Activated T-helper 1 cell treated with anti-CD3 and anti-CD28 coated beads, Interleukin-2, amount 50 U/mL, for 16 hours (primary cell): ENCODE measurements at places on chromosomes 12 and 14.
A peak's percentile ranks its signal among the peaks of the same experiment; 100 is the strongest.

DNA sequence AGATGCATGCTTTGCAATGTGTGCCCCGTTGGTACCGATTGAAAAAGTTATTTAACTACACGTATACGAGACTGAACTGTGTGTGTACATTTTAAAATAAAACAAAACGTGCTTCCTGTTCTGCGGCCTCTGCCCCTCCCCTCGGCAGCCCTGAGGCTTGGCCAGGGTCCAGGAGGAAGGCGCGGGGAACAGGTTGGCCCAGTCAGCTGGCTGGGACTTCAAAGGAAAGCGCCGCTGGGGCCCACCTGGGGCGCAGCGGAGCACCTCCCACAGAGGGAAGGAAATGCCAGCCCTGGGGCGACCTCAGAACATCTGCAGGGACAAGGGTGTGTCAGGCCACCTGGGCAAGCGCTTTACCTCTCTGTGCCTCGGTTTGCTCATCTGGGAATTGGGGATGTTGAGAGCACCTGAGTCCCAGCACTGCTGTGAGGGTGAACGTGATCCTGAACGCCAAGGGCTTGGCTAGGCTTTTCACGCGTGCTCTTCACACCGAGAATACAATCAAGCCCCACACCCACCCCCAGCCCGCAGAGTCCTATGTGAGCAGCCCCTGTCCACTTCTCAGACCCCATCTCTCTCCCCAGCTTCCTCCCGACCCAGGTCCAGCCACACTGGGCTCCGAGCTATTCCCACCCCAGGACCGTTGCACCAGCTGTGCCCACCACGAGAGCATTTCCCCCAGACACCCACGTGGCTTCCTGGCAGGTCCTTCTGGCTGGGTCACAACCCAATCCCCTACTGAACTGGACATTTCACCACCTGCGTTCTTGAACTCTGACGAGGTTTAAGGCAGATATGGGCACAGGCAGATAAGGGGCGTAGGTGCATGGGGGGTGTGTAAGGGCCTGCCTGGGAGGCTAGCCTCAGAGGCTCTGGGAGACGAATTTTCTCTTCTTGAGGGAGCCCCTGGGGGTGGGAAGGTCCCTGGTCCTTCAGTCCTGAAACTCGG, 41.9 kb upstream of the NCOR2 start:
- DNase-seq: peak; percentile 82

DNA sequence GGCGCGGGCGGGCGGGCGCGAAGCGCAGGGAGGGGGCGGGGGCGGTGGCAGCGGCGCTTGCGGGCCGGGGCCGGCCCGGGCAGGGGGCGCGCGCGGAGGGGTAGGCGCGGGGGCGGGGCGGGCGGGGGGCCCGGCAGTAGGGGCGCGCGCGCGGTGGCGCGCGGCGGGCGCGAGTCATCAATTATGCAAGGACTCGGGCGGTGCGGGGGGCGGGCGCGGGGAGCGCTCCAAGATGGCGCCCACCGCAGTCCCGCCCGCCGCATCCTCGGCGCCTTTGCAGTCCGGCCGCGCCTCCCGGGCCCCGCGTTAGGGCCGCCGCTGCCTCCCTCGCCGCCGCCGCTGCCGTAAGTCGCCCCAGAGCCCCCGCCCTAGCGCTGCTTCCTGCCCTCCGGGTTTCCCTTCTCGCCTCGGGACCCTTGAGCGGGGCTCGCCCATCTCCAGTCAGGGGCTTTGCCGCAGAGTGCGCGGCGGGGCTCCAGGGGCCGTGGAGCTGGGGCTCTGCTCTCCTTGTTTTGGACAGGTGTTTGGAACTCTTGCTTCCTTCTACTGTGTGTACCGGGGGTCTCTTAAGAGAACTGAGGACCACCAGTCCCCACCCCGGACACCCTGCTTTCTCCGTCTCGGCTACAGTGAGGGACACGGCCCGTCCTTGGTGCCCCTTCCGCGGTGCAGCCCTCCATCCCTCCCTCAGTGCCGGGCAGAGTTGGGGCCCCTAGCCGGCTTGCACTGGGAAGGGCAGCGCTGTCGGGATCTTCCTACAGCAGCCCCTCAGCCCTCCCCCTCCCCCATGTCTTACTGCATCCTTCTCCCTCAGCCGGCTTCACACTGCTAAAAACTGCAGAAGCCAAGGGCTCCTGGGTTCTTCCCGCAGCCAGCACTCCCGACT, at the start of gene SCN8A:
Gene SCN8A, plus strand, starts transcription at position 218 of the 886 bp plus-strand sequence. CDS start 71,585 bp downstream, outside the sequence.
- peak; percentile 5 for DNase-seq

DNA sequence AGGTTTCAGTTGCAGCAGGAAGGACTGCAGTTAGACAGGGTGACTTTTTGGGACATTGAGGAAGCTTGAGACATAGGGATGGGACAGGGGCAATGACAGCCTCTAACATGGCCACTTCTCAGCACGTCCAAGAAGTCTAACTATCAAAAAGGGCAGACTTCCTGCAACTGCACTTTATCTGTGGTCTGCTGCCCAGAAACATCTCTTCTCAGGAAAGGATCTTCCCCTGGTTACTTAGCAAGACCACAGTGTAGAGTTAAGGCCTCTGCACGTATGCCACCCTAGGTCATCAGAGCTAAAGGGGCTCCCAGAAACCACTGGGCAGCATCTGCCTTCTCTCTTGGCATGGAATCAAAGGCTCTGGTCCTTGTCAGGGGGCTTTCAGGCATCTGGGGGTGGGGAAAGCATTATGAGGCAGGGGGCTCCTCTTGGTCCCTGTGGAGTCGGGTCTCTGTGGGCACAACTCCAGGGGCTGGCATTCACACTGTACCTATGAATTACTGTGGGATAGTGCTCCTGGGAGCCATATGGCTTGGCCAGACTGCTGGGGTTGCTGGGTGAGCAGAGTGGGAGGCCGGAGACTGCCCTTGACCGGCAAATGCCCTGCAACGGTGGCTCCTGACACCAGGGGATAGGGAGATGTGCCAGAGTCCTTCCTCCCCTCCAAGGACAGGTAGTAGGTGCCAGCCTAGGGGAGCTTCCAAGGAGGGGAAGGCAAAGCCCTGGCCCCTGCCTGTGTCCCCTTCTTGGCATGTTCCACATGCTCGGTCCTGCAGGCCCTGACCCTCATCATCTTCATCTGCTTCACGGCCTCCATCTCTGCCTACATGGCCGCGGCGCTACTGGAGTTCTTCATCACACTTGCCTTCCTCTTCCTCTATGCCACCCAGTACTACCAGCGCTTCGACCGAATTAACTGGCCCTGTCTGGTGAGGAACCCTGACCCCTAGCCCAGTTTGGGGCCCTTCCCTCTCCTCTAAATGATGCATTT, 1.0 kb downstream of the CMTM5 start:
- no peak for DNase-seq

GRCh38 chr14:49173765-49174373, 412.3 kb downstream of the RPS29 start:
- no peak for DNase-seq

DNA sequence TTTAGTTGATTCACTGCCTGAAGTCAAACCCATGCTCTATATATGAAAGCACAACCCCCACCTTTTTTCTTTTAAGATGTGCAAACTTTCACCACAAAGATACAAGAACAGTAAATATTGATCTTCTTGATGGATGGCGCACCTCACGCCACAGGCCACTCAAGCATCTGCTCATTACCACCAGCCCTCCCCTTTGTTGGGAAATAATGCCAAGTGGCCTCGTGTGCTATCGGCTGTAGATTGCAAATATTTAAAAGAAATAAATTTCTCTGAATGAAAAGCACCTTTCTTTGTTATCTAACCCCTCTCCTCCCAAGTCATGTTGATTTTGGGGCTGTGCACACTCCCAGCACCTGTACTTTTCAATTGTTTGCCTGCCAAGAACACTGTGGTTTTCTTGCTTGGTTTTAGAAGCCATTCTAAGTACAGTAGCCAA, 122.7 kb downstream of the C12orf42 start:
- DNase-seq: no peak

DNA sequence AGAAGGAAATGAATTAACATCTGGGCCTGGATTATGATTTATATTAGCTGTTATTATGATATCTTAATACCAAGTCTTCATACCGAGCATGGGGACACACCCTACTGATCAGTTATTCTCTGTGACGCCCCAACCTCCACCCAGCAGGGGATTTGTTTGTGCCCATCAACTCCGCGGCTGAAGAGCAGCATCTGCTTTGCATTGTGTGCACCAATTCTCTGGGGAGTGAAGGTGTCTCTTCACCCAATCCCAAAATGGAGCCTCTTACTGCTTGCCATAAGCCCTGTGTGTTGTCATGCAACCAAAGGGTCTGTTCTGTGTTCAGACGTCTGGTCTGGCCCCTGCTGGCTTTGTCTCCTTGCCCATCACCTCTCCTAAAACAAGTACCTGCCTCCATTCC, 25.4 kb downstream of the DHRS2 start:
- no peak for DNase-seq

GRCh38 chr14:65791191-65791981, 378.9 kb downstream of the FUT8 start:
- no peak for DNase-seq

GRCh38 chr12:131605304-131605829, 105.5 kb upstream of the SFSWAP start:
- DNase-seq: no peak

- DNase-seq: no peak
Observed at GRCh38 chr14:96156804-96157760, 47.6 kb upstream of the BDKRB2 start.

DNA sequence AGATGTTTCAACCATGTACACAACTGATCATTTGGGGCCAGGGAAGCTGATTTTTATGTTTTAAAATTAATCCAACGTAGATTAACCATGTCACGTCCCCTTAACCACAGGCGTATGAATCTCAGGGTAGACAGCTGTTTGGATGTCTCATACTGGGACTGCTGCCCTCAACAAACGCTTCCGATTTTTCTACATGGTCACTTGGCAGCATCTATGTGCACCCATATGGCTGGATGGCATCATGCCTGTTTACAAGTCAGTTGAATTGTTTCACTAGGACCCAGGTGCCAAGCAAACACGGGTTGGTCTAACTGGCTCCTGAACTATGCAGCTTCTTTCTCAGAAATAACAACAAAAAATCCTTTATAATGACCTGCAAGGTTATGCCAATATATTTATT, 393.8 kb downstream of the NPAS3 start:
- DNase-seq: no peak

- no peak for DNase-seq
Observed at GRCh38 chr12:15364221-15365160, 42.2 kb downstream of the PTPRO start.

DNA sequence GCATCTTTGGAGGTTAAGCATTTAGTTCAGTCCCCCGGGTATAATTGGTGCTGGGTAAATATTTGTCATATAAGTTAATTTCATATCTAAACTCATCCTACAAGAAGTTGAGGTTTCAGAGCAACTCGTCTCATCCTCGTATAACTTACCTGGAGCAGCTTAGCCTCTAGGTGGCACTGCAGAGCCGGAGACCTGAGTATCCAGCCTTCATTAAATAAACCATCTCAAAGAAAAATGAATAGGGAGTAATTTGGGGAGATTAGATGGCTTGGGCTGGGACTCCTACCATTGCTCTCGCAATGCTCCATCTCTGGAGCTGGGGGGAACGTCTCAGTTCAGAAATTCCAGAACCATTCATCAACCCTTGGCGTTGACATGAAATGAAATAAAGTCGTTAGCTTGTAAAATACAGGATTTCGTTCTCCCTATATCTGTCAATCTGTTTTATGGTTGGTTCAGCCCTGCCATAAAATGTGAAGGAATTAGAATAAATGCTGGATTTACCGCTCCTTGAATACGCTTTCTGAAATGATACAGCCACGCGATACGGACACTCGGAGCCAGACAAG, 122.9 kb upstream of the TMEM132D start:
- no peak for DNase-seq

GRCh38 chr12:121786440-121786825, 7.1 kb downstream of the RHOF start:
- DNase-seq: no peak

DNA sequence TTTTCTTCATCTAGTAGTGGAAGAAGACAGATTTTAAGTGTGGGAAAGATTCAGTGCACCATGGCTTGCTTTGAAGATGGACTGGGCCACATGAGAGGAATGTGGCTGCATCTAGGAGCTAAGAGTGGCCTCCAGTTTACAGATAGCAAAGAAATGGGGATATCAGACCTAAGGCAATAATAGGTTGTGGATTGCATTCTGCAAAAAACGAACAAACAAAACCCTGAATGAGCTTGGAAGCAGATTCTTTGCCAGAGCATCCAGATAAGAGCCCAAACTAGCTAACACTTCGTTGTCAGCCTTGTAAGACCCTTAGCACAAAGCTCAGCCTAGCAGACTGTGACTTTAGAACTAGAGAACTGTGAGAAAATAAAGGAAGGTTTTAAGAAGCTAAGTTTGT, 9.6 kb downstream of the ATXN7L3B start:
- DNase-seq: no peak

- DNase-seq: no peak
Observed at GRCh38 chr12:24554612-24555295, 394.1 kb downstream of the BCAT1 start.

DNA sequence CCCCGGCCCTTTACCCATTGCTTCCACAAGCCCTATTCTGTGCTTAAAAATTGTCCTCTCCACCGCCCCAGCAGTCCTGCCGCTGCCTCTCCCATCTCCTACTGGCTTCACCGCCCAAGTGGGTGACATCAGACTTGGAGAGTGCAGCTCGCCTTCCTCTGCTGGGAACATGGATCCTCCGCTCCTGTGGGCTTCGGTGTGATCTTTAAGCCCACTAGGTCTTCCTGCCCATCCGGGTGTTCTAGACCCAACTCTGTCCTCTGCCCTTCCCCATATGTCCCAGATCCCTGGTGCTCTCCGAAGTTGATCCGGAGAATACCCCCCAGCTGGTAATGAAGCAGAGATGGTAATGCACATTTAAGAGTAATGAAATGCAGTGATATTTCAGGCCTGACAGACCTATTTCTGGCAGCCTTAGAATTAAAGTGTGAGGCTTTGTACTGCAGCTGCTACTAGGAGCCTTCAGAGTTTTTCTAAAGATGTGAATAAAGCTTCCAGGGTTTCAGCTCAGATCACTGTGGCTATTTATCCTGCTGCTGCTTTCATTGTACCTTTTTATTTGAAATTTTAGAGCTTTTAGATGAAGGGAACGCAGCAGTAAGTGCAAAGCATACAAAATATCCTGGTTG, 22.9 kb upstream of the CTDSP2 start:
- DNase-seq: no peak

- DNase-seq: no peak
Observed at GRCh38 chr12:109626378-109627115, 53.0 kb downstream of the MVK start.

- no peak for DNase-seq
Observed at GRCh38 chr12:62739266-62740015, 195.5 kb downstream of the PPM1H start.

DNA sequence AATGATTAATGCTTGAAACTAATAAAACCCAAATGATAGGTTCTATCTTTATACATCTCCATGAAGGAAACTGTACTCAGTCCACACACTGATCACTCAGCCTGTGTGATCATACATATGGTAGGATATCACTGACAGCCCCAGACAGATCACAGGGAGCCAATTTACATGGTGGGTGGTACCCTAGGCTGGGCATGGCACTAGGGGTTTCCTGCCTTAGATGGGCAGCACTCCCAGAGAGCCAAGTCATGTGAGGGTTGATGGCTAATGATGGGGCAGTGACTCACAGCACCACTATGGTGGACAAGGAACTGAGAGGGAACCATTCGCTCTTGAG, 89.6 kb upstream of the PTPRR start:
- DNase-seq: no peak
